Activated naive CD4-positive, alpha-beta T cell treated with anti-CD3 and anti-CD28 coated beads, Interleukin-2, amount 50 U/mL, for 72 hours (primary cell): ENCODE measurements at places on chromosomes 6 and 20.

GRCh38 chr6:1470040-1470439 lies 80.7 kb downstream of the FOXF2 start:
- DNase-seq = no peak

DNA sequence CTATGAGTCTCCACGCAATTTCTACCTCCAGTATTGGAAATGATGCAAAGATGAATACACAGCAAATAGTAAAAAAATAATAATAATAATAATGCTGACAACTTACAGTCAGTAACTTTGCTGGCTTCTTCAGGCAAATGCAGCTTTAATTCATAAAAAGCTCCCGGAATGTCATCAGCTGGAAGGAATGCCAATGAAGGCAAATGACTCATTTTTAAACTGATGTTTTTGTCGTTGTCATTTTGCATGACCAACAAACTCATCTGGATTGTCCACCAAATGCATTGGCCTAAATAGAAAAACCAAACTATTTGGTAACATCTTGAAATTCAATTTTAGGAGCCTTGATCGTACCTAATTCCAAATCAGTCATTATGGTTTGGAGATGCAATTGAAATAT lies 217.1 kb downstream of the ALDH8A1 start:
- DNase-seq = no peak

DNA sequence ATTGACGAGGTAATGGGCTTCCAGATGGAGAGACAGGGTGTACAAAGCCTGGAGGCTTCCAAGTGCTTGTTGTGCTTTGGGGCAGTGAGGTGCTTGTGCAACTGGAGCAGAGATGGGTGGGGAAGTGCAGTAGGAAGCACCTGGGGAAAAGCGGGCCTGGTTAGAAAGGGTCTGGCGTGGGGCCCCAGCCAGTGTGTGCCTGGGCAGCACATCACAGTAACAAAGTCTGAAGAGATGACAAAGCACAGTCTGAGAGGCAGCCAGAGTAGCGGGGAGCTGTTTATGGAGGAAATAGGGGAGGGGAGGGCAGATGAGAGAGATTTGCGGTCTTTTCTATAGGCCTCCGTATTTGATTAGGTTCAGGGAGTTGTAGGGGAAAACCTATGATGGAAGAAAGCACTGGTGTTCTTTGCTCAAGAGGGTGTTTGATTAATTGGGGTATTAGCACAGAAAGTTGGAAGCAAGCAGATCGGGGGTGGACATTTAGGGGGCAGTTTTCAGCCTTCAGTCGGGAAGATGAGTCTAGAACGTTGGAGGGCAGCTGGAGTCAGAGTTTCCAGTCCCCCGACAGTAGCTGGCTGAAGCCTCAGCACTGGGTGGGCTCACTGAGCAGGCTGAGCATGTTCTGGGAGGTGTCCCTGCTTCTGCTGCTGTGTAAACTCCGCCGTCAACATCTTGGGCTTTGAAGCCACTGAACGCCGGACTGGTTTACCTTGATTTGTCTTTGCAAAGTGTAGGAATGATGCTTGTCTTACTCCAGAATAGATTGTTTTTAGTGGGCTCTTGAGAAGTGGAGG lies 15.5 kb upstream of the MROH8 start:
- no peak for DNase-seq

- DNase-seq = no peak
These were observed 21.5 kb downstream of the LAMA4 start for GRCh38 chr6:112232845-112233256.

DNA sequence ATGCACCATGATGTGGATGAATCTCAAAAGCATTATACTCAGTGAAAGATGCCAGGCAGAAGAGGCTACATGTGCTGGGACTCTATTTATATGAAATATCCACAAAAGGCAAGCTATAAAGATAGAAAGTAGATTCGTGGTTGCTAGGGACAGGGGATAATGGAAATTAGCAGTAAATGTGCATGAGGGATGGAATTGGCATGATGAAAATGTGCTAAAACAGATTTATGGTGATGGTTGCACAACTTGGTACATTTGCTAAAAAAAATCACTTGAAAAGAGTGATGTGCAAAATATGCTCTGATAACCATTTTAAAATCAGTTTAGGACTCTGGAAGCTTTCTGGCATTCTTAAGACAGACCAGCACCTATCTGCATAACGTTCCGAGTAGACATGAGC lies 61.6 kb downstream of the ALDH8A1 start:
- no peak for DNase-seq

- no peak for DNase-seq
These were observed 154.4 kb upstream of the STMND1 start for GRCh38 chr6:16947375-16948015.

GRCh38 chr6:63739094-63739687 lies 103.6 kb downstream of the PHF3 start:
- DNase-seq = no peak

- no peak for DNase-seq
These were observed 5.5 kb upstream of the FAM83C start for GRCh38 chr20:35297740-35298139.
